HFFc6 (cell line): ENCODE measurements at places on chromosomes 5 and 9.

DNA sequence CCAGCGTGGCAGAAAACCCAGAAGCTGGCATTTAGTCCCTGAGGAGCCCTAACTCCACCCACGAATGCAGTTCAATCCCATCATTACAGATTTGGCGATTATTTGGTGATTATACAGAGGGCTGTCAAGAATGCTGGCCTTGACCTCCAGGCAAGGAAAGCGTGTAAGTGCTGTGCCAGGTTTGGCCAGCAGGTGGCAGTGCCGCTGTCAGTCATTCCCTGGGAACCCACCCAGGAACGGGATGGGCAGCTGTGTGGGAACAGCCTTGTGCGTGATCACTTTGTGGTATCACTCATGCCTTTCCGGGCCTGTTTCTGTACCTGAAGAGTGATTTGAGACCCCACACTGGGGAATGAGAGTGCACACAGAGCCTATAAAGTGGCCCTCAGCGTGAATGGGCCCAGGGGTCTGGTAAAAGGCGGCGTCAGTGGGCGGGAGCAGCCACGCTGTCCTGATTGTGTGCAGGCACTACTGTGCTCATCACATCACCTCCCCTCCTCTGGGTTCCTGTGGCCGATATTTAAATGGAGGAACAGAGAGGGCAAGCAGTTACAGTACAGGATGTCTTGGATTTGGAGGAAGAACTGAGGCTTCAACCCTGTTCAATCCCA lies 215.6 kb downstream of the ROR2 start:
- DNase-seq, result no peak

DNA sequence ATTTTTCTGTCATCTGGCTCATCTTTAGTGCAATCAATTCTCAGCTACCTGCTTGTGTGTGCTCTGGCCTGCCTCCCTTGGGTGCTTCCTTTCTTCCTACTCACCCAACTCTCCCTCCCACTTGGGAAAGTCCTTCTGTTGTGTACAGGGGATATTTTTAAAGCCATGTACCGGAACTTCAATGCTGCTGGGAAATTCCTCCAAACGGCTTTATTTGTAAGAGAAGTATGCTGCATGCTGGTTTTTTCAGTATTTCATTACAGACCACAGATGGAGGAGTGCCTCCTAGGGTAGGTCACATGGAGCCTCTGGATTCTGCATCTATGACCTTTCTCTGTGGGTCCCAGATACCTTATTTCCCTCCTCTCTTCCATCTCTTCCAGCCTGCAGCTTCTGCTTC lies 5.4 kb upstream of the HMHB1 start:
- DNase-seq, result no peak

GRCh38 chr9:11159318-11159862 lies 546.6 kb upstream of the PTPRD start:
- no peak for DNase-seq

- no peak for DNase-seq
Measured at GRCh38 chr5:73346878-73347408, 101.6 kb downstream of the FOXD1 start.

- no peak for DNase-seq
Measured at GRCh38 chr5:107776506-107776905, 105.8 kb upstream of the EFNA5 start.

DNA sequence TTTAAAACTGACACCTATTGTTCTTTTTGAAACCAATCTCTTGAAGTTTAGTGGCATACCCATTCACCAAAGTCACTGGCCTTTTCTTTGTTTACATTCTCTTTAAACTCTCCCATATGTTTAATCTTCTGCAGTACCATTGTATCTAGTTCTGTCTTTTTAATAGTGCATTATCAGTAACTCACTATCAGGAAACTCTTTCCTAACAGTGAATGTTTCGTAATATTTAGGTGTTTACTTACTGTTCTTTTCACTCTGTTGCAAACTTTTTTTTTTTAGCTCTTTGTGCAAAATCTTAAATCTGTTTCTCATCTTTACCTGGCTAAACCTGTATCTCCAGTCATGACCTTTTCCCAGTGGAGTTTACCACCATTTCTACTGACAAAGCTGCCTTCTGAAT lies 17.2 kb downstream of the SMAD5 start:
- no peak for DNase-seq

DNA sequence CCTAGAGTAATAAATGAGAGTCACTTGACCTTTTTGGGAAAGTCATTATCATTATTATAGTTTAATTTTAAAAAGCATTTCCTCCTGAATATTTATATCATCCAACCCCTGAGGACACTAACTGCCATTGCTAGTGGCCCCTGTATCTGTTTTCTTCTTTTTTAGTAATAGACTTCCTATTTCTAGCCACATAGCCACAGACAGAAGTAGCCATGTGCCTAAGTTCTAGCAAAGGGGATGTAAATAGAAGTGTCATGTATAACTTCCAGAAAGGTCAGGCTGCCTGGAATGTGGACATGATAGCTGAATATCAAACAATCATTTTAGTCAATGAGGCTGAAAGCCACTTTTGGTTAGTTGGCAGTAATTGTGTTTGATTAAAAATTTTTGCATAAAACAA lies 37.5 kb upstream of the IQGAP2 start:
- DNase-seq, result no peak

- DNase-seq, result no peak
Measured at GRCh38 chr9:785997-786396, 55.5 kb upstream of the DMRT1 start.

DNA sequence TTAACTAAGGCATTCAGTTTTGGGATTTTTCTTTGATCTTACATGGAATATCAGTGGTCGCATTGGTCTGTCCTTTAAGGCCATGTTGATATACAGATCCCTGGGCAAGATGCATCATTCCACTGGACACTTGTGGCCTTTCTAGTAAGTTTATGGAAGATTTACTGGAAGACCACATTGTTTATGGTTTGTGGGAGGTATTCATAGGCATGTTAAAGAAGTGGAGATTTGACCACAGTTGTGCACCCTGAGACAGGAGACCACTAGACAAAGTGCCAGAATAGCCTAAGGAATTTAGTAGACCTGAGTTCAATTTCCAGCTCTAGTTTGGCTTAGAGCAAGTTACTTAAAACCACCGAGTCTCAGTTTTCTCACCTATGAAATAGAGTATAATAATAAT lies 383.1 kb upstream of the PAPPA start:
- DNase-seq, result no peak

DNA sequence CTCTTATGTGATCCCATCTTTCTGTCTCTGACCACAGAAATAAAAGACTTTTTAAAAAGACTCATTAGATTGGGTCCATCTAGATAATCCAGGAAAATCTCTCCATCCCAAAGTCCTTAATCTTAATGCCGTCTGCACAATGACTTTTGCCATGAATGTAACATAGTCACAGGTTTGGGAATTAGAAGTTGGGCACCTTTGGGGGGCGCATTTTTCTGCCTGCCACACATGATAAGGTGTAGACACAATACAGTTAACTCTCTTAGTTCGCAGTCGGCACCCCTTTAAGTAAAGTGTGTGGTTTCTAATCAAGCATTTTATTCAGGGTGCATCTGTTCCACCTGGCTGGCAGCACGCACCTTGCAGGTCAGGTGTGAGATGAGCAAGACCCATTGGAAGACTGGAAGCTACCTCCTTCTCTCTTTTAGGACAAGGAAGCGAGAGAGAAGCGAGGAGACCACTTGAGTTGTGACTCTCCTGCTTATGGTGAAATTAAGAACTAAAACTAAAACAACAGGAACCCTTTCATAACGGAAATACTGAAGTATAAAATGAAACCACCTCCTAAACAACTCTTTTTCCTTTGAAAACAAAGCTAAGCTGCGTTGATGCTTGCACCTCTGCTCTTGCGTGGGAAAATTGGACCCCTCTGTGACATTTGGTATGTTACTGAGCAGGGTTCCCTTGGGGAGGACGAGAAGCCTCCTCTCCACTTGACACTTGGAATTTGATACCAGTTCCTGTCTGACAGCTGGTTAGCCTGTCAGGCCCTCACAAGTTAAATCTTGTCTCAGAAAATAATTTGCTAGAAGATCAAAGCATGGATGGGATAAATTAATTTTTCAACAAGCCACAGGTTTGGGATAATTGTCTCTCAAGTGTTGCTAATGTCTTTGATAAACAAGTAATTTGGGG lies 304.6 kb upstream of the DMRT1 start:
- DNase-seq, result no peak

DNA sequence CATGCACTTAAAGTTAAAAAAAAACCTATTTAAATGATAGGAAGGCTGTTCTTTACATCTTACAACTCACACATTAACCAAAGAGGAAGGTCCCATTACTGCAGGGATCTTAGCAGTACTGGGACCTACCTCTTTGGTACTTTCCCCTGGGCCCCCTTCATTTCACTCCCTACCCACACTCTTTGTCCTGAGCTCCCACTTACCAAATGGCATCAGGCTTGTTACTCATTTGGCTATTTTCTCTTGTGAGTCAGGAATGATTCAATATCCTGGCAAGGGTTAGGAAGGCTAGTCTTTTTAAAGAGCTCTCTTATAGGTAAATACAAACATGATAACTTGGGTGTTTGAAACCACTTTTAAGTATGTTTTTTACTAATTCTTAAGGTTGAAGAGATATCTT lies 117.4 kb upstream of the ELL2 start:
- peak; percentile 86 for DNase-seq

DNA sequence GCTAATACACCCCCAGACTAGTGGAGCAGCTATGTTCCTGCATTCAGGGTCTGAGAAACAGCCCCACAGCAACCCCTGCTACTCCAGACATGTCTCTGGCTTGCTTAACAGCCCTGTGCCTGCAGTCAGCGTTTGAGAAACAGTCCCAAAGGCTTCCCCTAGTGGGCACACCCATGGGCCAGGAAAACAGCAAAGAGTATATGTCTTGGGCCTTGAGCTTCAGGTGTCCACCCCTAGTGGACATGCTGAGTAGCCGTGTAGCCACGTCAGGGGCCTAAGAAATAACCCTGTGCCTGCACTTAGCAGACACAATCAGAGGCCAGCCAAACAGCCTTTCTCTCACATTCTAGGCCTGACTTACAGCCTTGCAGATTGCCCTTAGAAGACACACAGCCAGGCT lies 698.6 kb downstream of the PTPRD start:
- DNase-seq, result no peak

DNA sequence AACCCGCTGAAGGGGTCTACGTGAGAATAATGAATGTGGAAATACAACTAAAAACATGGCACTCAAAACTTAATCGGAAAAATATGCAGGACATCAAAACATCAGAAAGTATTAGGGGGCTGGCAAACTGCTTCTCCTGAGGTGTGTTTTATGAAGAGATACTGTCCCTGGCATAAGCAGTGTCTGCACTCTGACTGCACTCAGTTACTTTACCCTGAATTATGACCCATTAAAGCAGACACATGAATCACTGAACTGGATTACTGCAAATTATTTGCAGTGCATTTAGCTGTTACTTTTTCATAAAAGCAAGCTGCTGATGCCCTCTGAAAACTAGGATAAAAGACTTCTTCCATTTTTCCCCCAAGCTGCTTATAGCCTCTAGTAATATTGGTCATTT lies 164.9 kb downstream of the AP3B1 start:
- DNase-seq, result no peak

DNA sequence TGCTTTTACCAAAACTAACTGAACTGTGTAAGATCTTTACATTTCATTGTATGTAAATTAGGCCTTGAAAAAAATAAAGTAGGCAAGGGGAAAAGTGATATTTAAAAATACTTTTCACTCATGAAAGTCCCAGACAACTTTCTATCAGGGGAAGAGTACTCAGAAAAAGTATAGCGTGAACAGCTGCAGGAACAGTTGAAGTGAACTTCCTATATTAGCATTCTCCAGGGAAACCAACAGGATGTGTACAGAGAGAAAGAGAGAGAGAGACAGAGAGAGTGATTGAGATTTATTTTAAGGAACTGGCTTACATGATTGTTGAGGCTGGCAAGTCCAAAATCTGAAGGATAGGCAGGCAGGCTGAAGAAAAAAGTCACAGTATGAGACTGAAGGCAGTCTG lies 42.0 kb downstream of the ERMP1 start:
- DNase-seq, result no peak

DNA sequence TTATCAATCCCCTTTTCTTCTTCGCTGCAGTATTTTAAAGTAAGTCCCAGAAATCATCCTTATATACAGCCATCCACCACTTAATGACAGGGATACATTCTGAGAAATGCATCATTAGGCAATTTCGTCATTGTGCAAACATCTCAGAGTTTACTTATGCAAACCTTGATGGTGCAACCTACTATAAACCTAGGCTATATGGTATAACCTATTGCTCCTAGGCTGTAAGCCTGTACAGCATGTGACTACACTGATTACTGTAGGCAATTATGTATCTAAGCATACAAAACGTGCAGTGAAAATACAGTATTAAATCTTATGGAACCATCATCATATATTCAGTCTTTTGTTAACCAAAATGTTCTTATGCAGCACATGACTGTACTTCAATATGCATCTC lies 36.8 kb downstream of the SAXO1 start:
- DNase-seq, result no peak

GRCh38 chr5:145347026-145347616 lies 488.0 kb downstream of the PRELID2 start:
- DNase-seq, result peak; percentile 84

DNA sequence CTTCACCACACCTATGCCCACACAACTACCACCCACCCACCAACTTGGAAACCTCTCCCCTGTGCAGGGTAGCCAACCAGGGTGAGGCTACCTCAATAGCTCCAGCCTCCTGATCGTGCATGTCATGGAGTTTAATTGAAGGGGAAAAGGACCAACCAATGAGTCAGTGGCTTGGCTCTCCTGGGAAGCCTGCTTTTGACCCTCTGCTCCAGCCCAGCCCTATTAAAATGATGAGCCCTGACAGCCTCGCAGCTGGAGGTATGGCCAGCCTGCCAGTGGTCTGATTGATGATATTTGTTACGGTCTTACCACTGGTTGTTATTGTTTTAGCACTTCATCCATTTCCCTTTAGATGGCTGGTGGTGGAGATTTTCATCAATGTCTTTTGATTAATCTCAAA lies 280.4 kb downstream of the SH3GL2 start:
- no peak for DNase-seq

GRCh38 chr5:172593721-172594235 lies 47.3 kb upstream of the NEURL1B start:
- no peak for DNase-seq

- DNase-seq, result no peak
Measured at GRCh38 chr5:43533646-43534045, 18.7 kb upstream of the C5orf34 start.
